ENCODE measurements at places on chromosomes 4 and X. TPM values are rescaled to one million over a fixed set of nuclear protein-coding genes. Genes with fewer than 3 reads are reported as not detected.

The FAM9C gene
- not detected for total RNA-seq

DNA sequence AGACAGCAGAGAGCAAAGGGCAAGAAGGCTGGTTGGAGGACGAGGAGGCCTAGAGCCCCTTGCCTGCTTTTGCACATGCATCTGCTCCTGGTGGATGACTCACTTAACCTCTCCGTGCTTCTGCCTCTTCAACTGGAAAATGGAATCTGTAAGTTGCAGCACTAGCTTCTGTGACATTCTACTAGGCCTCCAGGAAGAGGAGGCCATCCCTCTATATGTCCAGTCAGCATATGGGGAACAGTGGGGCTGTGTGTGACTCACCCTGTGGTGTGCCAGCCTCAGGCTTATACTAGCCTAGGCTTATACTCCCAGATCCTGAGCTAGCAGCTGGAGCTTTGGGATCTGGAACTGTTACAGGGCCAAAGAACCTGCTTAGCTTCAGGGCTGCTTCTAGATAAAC is 36.0 kb downstream of the RTL9 start:
- peak; percentile 88 for DNase-seq

GRCh38 chrX:30196322-30196721 is 19.0 kb upstream of the MAGEB2 start:
- peak; percentile 2 for DNase-seq

- no peak for DNase-seq
These were observed 43.1 kb upstream of the FREM3 start for GRCh38 chr4:143743591-143743990.

DNA sequence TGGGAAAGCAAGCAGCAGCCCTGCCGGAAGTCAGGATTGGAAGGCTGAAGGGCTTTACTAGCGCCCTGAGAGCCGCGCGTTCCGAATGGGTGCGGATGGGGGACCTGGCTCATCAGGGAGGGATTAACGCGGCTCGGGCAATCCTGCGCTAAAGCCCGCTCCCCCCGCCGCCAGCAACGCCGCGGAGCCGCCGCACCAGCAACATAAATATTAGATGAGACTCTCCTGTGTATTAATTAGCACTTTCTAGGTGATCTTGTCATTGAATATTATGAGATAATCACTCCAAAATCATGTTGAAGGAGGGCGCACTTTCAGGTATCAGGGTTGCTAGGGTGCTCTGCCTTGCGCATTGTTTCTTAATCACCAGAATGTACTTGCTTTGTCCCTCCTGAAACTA is 357.2 kb upstream of the FAM241A start:
- no peak for DNase-seq

DNA sequence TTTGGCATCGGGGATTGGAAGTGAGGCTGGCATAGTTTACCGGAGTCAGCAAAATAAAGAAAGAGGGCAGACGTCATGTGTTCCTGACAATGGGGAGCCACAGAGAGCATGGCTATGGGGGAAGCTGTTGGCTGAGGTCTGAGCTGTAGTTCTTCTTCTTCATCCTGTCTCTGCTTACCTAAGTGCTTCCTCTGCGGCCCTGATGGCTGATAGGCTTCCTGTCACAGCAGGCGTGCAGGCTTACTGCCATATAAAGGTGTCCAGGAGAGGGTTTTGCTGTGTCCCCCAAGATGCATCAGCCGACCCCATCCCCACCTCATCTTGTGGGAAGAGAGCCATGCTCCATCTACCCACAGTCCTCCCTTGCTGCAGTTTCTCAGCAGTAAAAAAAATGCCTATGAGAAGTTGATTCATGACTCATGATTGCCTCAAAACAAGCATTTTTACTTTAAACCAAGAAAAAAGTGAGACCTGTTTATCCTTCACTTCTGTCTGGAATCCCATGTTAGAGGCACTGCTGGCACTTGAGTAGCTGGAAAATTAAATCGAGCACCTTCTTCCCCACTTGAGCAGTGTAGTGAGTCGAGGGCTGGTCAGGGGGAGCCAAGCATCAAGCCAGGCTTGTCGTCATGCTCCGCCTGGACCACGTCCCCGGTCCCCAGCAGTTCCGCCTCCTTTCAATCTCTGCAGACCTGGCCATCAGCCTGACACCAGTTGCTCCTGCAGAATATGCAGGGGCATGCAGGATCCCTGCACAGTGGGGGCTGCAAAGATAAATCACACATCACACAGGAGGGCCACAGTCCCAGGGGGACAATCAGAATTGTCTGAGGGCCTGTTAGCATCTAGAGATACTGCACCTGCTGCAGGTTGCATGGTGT is 237.8 kb downstream of the EVC2 start:
- DNase-seq, result no peak

DNA sequence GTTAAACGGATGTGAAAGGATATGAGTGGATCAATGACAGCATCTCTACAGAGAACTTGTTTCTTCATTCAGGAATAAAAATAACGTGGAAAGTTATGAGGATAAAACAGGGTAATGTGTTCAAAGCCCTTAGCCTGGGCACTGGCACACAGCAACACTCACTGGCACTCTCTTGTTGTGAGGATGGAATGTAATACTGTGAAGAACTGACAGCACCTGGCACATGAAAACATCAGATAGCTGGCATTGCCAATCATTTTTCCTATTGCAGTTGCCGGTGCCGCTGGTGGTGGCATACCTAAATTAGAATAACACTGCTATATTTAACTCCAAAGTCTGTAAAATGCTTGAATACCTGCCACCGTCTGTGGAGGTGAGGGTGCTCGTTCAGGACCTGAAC is 1061.2 kb downstream of the DMD start:
- no peak for DNase-seq

The TEX11 gene
- not detected for total RNA-seq

The FLNA gene
- 858 TPM for total RNA-seq

DNA sequence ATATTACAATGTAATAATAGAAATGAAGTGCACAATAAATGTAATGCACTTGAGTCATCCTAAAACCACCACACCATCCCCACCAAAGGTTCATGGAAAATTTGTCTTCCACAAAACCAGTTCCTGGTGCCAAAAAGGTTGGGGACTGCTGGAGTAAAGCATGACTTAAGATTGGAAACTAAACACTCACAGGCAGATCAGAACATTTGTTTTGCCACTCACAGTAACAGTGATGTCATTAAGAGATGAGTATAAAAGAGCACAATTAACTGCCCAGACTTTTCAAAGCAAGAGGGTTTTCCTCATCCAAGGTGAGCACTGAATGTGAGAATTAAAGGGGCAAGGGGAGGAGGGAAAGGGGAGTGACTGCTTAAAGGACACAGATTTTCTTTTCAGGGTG is 35.6 kb downstream of the MAP7D3 start:
- no peak for DNase-seq

- DNase-seq, result no peak
These were observed 602 bp upstream of the SCARB2 start for GRCh38 chr4:76214177-76214675.

DNA sequence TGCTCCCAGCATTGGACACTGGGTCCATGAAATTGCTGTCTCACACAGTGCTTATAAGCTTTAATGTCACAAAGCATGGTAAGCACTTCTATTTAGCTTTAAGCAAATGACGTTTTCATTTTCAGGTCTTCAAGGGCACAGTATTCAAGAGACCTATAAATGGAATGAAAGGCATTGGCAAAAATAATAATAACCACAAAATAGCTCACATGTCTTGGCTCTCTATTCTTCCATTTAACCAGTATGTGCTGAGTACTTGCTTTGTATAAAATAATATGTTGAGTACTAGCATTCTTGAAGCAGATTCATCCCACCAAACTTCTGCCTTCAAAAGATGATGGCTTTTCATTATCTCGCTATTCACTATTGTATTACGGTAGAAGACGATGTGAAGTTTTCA is 203.0 kb downstream of the ADAMTS3 start:
- DNase-seq, result no peak

The GAGE12F gene
- total RNA-seq, result not detected

GRCh38 chrX:39477031-39477761 is 620.6 kb downstream of the BCOR start:
- no peak for DNase-seq

The TBC1D14 gene
- total RNA-seq, result 103 TPM

- no peak for DNase-seq
These were observed 930.7 kb upstream of the HS3ST1 start for GRCh38 chr4:12359420-12359819.

DNA sequence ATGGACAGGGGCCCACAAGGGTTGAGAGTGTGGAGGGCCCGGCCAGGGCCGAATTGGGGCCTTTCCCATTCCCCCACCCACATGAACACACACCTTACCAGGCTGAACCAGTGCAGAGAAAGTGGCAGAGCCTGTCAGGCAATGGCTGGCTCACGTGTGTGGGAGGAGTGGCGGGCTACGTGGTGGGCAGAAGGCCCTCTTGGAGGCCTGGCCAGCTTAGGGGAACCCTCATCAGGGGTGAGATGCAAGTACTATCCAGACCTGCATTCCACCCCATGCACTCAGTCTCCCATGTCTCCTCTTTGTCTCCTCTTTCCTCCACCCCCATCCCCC is 965 bp downstream of the TCEAL4 start:
- no peak for DNase-seq

DNA sequence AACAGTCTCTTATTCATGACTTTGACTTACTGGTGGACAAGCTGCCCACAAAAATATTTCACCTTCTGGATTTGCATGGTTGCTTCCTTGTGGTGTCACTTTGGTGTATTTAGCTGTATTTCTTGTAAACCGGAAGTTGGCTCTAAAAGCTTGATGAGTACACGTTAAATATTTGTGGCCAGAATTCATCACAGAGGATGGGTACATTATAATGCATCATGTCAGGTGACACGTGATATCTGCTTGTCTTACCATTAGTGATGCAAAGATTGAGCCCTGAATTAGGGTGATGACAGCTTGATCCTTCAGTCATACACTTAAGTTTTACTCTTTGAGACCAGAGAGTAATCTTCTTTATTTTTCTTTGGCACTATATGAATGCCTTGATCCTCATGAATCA is 188.3 kb upstream of the RPS6KA3 start:
- no peak for DNase-seq

The PDLIM5 gene
- total RNA-seq, result 121 TPM
